ENCODE measurements at places on chromosomes 6 and 20.
A peak's percentile ranks its signal among the peaks of the same experiment; 100 is the strongest.

GRCh38 chr6:17957498-17957897, 29.9 kb downstream of the KIF13A start:
- DNase-seq, result no peak

- DNase-seq, result no peak
Measured at GRCh38 chr6:83313882-83314281, 117.0 kb downstream of the ME1 start.

DNA sequence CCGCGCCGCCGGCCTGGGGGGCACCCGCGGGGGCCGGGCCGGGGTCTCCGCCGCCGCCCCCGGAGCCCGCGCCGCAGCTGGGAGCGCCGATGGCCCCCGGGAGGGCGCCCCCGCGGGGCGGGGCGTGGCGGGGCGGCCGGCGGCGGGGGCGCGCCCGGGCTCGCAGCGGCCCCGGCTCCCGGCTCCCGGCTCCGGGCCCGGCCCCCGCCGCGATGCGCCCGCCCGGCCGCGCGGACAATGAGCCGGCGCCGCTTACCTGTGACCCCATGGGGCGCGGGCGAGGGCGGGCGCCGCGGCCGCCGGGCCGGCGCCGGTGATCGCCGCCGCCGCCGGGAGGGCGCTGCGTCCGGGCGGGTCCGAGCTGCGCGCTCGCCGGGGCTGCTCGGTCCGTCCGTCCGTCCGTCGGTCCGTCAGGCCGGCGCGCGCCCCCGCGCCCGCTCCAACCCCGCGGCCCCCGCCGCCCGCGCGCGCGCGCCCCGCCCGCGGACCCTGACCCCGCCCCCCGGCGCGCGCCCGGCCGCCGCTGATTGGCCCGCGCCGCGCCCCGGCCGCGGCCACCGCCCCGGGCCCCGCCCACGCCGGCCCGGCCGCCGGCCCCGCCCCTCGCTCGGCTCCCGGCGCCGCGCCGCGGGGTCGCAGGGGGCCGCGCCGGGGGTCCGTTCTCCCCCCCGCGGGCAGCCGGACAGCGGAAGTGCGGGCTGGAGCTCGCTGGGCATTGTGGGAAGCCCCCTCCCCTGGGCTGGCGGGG, at the start of gene ZBTB46:
Gene ZBTB46, minus strand, starts transcription at position 424 of the 748 bp plus-strand sequence. CDS start 40,507 bp downstream, outside the sequence.
- no peak for DNase-seq

DNA sequence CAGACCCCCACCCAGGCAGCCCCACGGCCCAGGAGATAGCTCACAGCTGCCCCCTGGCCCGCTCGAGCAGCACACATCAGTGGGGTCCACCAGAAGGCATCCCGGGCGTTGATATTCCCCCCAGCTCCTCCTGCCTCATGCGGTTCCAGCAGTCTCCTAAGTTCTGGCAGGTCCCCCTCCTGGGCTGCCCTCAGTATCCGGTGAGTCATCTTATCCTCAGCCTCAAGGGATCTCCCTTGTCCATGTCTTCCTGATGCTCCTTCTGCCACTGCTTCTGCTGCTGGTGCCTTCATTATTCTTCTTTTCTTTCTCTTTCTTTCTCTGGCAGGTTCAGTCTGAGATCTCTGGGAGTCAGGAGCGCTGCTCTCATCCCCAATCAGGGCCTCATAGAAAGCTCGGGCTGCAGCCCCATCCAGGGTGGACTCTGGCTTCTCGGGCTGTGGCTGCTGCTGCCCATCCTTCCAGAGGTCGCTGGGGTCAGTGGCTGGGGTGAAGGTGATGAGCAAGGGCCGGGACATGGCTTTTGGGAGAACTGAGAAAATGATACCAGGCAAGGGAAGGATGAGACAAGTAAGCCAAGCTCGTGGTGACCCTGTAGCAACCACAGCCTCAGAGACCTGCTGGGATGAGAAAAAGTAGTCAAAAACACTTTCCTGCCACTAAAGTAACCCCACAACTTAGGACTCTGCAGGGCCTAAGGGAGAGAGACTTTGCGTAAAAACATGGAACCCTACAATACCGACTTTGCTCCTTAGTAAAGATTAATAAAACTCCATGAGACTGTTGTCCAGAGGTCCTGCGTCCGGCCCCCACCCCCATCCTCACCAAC, 622 bp downstream of the GPANK1 start:
- peak; percentile 71 for DNase-seq

DNA sequence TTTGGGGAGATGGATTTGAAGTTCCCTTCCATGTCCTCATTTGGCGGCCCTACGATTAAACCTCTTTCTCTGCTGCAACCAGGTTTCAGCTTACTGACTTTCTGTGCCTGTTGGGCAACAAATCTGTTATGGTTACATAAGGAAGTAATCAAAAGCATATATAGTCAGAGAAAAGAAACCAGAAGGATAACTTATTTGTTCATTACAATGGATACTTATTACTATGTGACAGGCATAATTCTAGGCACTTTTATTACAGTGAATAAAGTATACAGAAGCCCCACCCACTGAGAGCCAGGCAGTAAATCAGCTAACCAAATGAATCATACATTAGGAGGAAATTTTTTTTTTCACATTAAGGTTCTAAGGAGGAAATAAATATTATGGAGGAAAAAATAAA, 9.6 kb upstream of the TRIM31 start:
- DNase-seq, result no peak

DNA sequence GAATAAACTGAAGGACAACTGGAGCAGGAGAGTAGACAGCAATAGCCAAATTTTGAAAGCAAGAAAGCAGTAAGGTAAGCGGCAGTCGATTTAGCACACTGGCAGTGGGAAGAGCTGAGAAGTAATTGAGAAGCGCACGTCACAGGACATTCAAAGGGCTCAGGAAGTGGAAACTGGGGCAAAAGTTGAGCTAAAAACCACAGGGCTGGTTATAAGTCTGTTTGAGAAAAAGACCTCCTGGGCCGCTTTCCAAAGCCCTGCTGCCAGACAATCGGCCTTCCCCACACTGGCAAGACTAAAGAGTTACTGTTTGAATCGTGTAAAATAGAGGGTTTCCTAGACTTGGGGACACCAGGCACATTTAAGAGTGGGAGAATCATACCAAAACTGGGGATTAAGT, 161.4 kb downstream of the DNAH8 start:
- no peak for DNase-seq

DNA sequence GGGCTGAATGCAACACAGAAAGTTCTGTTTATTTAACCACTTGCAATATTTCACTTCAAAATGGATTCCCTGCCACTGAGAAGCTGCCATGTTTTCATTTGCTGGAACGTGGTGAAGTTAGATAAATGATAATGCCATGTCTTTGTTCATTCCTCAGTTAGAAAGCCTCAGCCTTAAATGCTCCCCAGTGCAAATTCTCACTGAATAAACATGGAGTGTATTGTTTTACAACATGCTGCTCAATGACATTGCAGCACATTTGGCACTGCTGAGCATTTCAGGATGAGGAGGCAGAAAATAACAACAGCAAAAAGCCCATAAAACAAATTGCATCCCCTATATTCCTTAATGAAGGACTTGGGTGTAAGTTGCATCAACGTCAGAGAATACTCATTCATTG, 913.8 kb upstream of the FLRT3 start:
- no peak for DNase-seq

- DNase-seq, result peak; percentile 38
Measured at GRCh38 chr20:11182720-11183119, 508.9 kb upstream of the JAG1 start.

DNA sequence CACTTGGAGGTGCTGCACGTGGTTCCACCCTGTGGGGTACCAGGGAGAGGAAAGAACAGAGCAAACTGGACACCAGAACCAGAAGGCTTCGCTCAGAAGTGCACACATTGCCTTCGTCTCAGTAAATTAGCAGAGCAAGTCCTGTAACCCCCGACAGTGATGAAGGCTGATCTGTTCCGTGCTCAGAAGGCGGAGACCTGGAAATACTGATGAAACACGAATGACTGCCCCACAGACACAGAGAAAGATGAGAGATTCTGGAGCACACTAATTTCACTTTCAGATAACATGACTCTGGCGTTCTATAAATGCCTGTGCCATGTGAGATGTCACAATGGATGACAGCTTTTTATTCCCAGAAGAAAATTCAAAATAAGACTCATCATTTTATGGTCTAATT, 44.2 kb upstream of the CCR6 start:
- DNase-seq, result no peak

- DNase-seq, result peak; percentile 76
Measured at GRCh38 chr6:142942805-142943227, 2.2 kb downstream of the HIVEP2 start.

GRCh38 chr20:42041000-42041565, 422.9 kb upstream of the CHD6 start:
- no peak for DNase-seq

DNA sequence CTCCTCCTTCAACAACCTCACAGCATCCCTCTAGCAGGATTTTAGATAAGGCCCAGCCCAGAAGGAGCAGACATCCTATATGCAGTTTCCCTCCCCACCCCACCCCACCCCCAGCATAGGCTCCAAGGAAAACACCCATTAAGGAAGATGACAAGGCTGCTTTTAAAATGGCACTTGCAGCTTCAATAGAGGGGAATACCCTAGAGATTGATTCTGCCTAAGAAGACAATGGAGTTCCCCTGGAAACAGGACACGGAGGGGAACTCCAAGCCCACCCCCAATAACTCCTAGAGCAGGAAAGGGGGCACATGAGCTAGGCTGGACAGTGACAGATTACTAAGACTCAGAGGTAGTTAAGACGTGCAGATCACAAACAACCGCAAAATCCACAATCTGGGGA, 34.7 kb downstream of the CPNE5 start:
- no peak for DNase-seq

GRCh38 chr6:144122861-144123260, 27.5 kb upstream of the STX11 start:
- no peak for DNase-seq

- no peak for DNase-seq
Measured at GRCh38 chr6:40479706-40480105, 107.5 kb downstream of the LRFN2 start.

DNA sequence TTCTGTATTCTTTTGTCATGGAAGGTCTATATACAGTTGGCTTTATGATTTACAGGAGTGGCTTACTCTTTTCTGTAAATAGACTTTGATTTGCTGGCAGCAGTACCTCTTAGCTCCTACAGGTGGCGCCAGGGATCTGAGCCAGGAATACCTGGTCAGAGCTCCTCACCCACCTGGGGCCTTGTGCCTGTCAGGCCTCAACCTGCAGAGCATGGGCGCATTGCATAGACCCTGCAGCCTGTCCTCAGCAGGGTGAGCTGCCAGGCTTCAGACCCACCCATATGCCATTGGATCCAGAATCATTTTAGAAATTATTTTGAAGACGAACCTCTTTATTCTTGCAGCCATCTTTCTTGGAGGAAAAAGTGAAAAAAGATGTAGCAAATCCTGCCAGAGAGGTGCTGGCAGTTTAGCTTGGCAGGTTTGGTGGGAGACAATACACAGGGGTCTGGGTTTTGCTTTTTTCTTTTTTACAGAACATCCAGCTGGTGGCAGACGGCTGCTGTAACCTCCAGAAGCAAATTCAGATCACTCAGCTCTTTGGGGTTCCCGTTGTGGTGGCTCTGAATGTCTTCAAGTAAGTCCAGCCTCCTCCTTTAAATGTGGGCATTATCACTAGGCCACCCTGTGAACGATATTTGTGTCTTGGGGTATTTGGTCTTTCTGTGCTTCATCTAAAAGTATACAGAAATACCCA, 149.1 kb downstream of the MTHFD1L start:
- peak; percentile 74 for DNase-seq

- no peak for DNase-seq
Measured at GRCh38 chr20:35146299-35146919, 727 bp downstream of the EDEM2 start.

- no peak for DNase-seq
Measured at GRCh38 chr6:112362027-112362795, 15.1 kb downstream of the RFPL4B start.

- DNase-seq, result no peak
Measured at GRCh38 chr20:63744574-63745423, 5.2 kb downstream of the SLC2A4RG start.

- no peak for DNase-seq
Measured at GRCh38 chr6:169989594-169989993, 238.2 kb downstream of the ERMARD start.

DNA sequence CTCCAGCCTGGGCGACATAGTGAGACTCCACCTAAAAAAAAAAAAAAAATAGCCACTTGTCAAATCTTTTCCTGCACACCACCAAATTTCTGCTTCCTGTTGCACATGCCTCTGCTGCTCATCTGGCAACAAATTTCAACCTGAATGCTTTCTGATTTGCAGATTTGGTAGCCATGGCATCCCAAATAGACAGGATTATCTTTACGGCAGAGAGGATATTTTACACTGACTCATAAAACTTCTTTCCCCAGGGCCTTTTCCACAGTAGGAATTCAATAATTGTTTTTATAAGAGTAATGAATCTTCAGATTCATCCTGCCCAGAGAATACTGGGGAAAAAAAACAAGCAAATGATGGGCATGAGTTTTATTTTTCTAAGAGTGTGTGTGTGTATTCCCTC, 264.6 kb downstream of the FRK start:
- DNase-seq, result no peak

DNA sequence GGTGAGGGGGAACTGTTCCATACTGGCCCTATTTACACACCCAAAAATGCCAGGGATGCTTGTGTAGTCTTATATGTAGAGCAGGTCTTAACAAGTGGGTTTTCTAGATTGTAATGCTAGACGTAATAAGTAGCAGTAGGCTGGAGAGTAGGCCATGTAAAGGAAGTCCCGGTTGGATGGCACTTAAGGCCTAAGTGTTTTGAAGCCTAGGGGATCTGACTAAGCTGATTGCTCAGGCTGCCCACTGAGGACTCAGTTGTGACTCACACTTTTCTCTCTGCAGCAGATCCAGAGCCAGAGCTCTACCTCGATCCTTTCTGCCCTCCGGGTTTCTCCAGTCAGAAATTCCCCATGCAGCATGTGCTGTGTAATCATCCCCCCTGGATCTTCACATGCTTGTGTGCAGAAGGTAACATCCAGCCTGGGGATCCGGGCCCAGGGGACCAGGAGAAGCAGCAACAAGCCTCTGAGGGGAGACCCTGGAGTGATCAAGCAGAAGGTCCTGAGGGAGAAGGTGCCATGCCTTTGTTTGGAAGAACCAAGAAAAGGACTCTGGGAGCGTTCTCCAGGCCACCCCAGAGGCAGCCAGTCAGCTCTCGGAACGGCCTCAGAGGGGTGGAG, 26.6 kb downstream of the ZNF133 start:
- DNase-seq, result peak; percentile 34

DNA sequence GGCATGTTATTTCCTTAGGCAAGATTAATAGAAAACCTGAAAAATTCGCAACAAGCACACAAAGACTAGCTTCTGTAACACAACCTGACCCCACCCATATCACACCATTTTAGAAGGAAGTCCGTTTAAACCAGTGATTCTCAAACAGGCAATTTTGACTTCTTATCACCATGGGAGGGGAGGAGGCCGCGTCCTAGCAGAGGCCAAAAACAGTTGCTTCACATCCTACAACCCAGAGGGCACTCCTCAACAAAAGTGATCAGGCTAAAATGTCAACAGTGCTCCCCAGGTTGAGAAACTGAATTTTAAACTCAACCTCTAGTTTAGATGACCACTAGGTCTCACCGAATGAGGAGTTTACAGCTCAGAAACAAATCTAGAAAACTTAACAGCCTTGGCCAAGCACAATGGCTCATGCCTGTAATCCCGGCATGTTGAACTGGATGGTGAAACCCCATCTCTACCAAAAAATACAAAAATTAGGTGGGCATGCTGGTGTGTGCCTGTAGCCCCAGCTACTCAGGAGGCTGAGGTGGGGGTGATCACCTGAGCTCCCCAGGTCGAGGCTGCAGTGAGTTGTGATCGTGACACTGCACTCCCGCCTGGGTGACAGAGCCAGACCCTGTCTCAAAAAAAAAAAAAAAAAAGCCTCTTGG, 3.4 kb downstream of the SNX5 start:
- no peak for DNase-seq

Measured in fibroblast of the aortic adventitia (primary cell).